ENCODE measurements at places on chromosomes 13 and 19. TPM values are rescaled to one million over a fixed set of nuclear protein-coding genes. Genes with fewer than 3 reads are reported as not detected.

DNA sequence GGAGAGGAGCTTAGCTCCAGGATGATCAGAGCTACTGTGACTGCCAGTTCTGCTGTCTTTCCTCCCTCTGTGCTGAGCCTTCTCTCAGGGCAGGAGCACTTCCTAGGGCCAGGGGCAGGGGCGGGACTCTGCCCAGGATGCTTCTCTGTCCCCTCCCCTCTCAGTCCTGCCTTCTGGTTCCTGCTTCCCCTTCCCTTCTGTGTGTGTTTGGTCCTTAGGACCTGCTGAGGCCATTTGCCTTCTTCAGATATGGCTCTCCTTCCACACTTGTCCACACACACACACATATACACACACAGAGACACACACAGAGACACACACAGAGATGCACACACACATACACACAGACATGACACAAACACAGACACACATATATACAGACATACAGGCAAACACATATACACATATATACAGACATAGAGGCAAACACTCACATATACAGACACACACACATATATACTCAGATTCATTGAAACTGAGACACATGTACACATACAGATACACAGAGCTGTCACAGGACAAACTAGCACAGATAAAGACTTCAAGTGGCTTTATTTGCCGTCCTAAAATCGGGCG is 22.0 kb upstream of the CD177 start:
- no peak for DNase-seq
- no peaks in the 10 kb centered on the region for H3K27me3 ChIP-seq
- no peak overlapping the region for H3K4me3 ChIP-seq

DNA sequence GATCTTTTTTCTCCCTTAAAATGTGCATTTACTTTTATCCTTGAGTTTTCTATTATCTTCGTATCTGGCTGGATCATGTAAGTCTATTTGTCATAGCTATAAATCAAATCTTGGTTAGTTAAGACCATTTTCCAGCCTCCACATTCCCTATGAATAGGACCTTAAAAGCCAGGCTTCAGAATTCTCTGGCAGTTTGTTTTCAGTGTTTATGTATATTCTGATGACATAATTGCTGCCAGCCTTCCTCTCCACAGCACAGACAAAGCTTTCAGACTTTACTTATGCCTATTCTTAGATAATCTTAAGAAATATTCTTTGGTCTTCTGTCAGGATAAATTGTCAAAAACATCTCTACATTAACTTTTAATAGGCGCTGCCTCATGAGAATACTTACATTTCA is 870.8 kb upstream of the SPRY2 start:
- no peaks in the 10 kb centered on the region for H3K27me3 ChIP-seq
- no peaks in the 10 kb centered on the region for H3K4me1 ChIP-seq
- no peak overlapping the region for H3K27ac ChIP-seq

- no peak overlapping the region for H3K4me3 ChIP-seq
- no peak for DNase-seq
- peaks cover 82% of the 10 kb centered on the region for H3K36me3 ChIP-seq
- no peaks in the 10 kb centered on the region for H3K27me3 ChIP-seq
These were observed 19.7 kb downstream of the CUL4A start for GRCh38 chr13:113229161-113229560.

Gene DYRK1B
- total RNA-seq, result 21.8 TPM

Gene ZNF723
- not detected for total RNA-seq

Gene OR7A5
- not detected for total RNA-seq
